ENCODE measurements at places on chromosomes 5 and 9.

DNA sequence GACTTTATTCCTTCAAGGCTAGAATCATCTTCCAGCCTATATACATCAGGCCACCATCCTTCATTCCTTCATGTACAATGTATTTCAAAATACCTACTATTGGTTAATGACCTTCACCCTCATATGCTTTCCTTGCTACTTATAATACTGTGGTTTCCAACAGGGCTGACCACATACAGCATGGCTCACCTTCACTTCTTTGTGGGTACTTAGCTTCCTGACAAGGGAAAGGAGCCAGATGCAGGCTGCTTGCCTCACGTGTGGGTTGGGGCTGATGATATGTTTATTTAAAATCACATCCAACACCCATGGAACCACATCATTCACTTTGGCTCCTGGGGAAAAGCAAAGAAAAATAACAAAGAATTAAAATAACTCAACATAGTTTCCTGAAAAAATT is 63.9 kb upstream of the OR2K2 start:
- DNase-seq = no peak

DNA sequence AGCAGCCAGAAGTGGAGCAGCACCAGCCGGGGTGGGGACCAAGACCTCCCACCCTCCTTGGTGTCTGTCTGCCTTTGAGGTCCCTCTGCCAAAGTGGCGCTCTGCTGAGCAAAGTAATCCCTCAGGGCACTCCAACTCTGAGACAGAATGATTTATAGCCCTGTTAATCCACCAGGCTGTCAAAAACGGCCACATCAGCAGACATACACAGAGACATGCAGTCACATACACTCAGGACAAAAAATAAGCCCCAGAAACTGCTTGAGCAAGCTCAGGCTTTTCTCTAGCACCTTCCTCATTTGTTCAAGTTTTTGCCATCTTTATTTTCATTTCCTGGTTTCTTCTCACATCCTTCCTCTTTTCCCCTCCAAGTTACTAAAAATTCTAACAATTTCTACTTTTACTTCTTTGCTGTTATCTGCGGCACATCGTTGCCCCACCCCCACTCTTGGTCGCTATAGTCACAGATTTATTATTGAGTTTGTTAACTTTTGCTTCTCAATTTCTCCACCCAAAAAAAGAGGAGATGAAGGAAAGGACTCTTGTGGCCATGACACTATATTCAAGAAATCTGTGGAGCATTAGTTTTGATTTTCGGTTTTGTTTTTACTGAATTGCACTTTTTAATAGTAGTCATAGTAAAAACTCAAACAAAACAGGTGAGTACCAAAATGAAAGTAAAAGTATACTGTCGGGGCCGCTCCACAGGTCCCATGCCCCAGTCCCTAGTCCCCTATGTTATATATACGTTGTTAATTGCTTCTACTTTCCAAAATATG is 17.4 kb upstream of the ADRB2 start:
- DNase-seq = peak; percentile 19

GRCh38 chr9:38129366-38129765 is 60.3 kb upstream of the SHB start:
- no peak for DNase-seq

DNA sequence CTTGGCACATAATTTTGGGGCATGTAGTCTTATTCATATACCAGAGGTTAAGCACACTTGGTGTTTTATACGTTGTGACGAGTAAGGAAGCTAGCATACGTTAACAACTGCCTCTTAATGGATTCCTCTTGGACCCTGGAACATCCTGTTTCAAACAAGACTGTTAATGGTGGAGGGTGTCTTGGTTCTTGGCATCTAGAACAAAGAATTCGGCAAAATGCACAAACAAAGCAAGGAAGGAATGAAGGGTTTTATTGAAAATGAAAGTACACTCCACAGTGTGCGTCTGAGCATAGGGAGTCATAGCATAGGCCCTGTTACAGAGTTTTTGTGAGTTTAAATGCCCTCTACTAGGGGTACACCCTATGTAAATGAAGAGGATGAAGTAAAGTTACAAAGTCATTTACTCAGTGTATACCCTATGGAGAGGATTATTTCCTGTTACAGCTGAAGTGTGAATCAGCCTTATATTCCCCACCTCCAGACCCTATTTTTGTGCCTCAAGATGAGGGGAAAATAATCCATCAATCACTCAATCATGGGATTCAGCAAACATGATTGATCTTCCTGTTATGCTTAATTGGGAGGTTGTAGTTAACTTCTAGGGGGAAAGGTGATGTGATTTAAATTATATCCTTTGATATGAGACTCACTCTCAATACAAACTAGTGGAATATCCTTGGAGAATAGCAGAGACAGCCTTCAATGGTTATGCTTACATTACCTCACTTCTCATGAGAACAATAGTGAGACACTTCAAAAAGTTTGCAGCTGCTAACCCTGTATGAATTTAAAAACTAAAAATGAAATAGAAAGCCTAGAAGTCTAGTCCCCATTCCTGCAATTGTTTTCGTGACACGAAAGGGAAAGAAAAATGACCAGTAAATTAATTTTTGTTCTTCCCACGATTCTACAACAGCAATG is 84.9 kb upstream of the MYO10 start:
- no peak for DNase-seq

DNA sequence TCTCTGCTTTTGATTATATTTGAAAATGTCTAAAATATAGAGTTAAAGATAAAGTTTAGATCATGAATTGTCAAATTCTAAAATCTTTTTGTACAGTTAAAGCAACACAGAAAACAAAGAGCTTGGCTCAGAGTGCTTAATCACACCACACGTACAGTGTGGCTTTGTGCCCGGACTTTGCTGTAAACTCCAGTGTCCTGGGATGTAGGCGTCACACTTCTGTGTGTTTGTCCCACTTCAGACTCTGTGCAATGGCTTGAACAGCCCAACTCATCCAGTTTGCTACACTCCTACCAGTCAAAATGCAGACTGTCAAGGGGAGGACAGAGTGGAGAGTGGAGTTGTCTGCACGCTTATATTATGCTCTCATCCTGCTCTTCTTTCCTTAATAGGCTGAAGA is 45.3 kb downstream of the SMARCA2 start:
- DNase-seq = no peak

- no peak for DNase-seq
Measured at GRCh38 chr5:53815471-53815870, 255.0 kb downstream of the NDUFS4 start.

- DNase-seq = no peak
Measured at GRCh38 chr9:100052375-100052774, 46.4 kb downstream of the ERP44 start.

GRCh38 chr5:133582971-133583370 is 29.4 kb downstream of the FSTL4 start:
- no peak for DNase-seq

- DNase-seq = no peak
Measured at GRCh38 chr5:24714746-24715145, 70.0 kb upstream of the CDH10 start.

- DNase-seq = no peak
Measured at GRCh38 chr5:55231029-55231918, 2.1 kb downstream of the CCNO start.

- no peak for DNase-seq
Measured at GRCh38 chr5:143574236-143574635, 170.8 kb upstream of the NR3C1 start.

GRCh38 chr5:179699616-179700237 is 960 bp downstream of the CANX start:
- no peak for DNase-seq

DNA sequence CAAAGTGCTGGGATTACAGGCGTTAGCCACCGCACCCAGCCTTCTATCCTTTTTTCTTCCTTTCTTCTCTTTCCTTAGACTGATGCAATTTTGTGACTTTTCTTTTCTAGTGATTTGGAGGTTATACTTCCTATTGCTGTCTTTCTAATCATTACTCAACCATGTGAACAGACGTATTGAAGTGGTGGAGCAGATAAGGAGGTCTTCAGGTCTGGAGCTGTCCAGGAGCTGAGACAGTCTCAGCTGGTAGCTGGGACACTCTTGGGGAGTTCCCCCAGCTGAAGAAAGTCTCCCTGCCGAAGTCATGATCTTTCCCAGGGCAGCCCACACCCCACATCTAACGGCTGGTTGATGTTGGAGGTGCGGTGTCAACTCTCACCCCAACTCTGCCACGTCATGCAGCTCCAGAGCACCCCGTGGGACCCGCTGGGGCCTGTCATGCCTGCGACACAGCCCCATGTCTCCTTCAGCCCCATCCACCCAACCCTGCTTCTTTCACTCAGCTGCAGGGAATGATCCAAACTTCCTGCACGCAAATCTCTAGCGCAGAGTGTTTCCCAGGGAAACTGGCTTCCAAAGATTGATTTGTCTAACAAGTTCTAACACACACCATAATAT is 41.1 kb downstream of the NSUN2 start:
- no peak for DNase-seq

GRCh38 chr5:180142021-180142765 is 66.8 kb downstream of the RASGEF1C start:
- no peak for DNase-seq

DNA sequence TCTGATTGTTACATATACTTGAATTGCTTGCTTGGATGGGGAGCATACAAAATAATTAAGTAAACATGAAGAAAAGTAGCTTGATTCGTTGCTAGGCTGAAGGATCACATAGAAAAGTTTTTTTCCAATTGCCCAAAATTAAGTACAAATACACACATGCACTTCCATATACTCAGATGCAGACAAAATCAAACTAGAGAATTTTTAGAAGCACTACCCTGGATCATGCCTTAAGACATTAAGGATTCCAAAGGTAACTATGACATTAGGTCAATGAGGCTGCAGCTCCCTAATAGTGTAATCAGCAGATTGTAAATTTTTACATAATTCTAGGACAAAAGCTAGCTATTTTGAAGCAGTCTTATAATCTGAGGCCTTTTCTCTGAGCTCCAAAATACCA is 216.9 kb upstream of the TMEM161B start:
- DNase-seq = no peak

DNA sequence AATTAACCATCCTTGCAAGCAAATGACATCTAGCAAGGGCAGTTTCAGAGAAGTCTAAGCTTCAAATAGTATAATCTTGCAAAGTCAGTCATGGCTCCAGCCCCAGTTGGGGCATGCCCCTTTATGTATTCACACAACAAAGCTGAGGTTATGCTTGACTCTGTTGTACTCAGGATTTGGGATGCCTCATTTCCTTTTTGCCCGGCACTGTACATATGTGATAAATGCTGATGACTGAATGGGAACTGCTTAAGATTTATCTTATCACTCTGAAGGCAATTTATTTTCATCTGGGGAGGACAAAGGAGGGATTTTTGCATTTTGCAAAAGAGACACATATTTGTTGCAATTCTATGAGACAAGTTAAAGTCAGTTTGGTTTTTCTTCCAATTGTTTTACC is 219.2 kb downstream of the TRPM3 start:
- no peak for DNase-seq

GRCh38 chr5:14257995-14258403 is 114.9 kb downstream of the TRIO start:
- no peak for DNase-seq

DNA sequence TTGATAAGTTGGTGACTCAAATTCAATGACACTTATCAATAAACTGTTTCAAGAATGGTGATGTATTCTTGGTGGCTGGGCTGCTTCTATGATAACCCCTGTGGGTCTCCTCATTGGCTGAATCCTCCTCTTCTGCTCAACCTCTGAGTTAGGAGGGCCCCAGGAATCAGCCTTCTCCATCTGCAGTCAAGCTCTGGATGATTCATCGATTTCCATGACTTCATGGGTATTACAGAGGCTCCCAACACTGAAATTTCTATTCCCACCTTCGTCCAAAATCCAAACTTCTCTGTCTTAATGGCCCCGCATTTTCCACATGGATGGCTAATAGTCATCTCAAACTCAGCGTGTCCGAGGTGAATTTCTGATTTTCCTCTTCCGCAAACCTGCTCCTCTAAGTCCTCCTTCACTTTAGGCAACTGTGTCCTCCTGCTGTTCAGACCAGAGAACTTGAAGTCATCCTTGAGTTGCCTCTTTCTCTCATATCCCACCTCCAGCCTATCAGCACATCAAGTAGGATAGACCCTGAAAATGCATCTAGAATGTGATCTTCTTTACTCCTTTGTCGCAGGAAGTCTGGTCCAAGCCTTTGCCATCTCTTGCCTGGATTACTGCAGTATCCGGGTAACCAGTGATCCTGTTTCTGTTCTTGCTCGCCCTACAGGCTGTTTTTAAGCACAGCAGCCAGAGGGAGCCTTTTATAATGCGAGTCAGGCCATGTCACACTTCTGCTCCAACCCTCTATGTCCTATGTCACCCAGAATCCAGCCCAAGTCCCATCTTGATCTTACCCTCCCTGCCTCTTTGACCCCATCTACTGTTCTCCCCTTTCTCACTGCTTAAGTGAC is 41.4 kb upstream of the IL7R start:
- no peak for DNase-seq

GRCh38 chr5:93599001-93599379 is 16.0 kb downstream of the NR2F1 start:
- DNase-seq = no peak

- DNase-seq = no peak
Measured at GRCh38 chr5:19616701-19617215, 371.2 kb downstream of the CDH18 start.

DNA sequence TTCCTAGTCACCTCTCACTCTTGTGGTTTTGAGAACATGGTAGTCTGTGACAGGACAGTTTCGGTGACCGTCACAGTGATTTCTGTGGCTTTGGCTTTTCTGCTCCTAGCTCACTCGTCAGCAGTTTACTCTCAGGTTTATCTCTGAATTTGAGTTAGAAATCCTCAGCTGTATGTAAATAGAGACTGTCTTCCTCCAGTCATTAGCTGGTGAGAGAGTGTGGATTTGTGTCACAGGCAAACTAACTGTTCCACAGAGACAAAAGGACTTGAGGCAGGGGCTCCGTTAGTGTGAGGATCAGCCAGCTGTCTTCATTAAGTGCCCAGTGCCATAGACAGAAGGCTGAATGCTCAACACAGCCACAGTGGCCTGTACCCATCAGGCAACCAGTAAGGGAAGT is 131.4 kb downstream of the CD180 start:
- DNase-seq = no peak

DNA sequence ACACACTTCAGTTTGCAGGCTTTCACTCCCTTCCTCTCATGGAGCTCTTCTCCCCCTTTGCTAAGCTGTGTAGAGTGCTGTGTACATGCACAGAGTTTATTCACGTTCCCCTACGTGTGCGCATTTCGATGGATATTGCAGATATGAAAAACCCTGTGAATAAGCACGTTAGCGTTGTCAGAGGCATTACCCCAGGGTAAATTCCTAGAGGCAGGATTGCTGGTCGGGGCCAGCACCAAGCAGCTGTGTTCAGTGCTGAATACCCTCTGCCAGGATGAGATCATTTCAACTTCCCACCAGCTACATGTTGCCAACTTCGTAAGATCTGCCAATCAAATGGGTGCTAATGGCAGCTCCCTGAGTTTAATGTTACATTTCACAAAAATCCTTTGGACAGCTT is 172.3 kb upstream of the PPP1R26 start:
- no peak for DNase-seq

DNA sequence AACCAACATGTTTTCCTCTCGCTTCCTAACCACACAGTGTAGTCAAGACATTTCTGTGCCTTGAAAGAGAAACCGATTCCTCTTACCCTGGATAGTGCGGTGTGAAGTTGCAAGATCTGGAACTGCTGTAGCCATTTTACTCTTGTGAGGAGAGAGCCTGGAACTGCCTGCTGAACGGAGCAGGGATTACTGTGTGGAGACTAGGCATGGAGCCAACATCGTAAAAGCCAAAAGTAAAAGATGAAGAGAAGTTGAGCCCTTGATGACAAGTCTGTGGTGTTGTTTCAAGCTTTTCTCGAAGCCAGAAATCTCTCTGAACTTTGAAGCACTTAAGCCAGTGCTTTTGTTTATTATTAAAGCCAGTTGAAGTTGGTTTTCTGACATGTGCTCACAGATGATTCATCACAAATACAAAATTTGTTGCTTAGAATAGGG is 110.1 kb upstream of the GRIN3A start:
- no peak for DNase-seq
